ENCODE measurements at places on chromosomes 5 and 9.

DNA sequence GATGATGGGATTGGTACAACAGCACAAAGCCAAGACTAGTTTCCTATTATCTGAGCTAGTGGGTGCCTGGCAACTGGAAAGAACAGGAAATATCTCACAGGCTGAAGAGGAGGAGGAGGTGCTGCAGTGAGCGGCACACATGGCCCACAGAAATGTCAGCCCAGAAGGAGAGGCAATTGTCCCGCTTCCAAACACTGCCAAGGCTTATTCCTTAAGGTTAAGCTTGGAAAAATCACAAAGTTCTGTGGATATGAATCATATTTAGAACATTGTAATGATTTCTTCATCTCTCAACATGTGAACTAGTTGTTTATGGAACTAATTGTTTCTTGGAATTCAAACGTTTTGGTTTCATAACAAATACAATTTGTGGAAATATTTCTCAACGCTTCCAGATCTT is 1019.5 kb upstream of the SEMA6A start:
- H3K27ac ChIP-seq: no peak overlapping the region
- no peaks in the 10 kb centered on the region for H3K27me3 ChIP-seq
- H3K4me3 ChIP-seq: no peak overlapping the region
- H3K36me3 ChIP-seq: no peaks in the 10 kb centered on the region
- H3K4me1 ChIP-seq: no peaks in the 10 kb centered on the region

- no peaks in the 10 kb centered on the region for H3K27me3 ChIP-seq
- H3K4me3 ChIP-seq: no peak overlapping the region
- H3K4me1 ChIP-seq: no peaks in the 10 kb centered on the region
- H3K27ac ChIP-seq: no peak overlapping the region
Observed at GRCh38 chr5:35902046-35902672, 36.3 kb downstream of the CAPSL start.

- H3K36me3 ChIP-seq: peaks cover 3% of the 10 kb centered on the region
- H3K27ac ChIP-seq: no peak overlapping the region
- no peaks in the 10 kb centered on the region for H3K27me3 ChIP-seq
Observed at GRCh38 chr5:14675865-14676300, 11.4 kb downstream of the OTULIN start.

DNA sequence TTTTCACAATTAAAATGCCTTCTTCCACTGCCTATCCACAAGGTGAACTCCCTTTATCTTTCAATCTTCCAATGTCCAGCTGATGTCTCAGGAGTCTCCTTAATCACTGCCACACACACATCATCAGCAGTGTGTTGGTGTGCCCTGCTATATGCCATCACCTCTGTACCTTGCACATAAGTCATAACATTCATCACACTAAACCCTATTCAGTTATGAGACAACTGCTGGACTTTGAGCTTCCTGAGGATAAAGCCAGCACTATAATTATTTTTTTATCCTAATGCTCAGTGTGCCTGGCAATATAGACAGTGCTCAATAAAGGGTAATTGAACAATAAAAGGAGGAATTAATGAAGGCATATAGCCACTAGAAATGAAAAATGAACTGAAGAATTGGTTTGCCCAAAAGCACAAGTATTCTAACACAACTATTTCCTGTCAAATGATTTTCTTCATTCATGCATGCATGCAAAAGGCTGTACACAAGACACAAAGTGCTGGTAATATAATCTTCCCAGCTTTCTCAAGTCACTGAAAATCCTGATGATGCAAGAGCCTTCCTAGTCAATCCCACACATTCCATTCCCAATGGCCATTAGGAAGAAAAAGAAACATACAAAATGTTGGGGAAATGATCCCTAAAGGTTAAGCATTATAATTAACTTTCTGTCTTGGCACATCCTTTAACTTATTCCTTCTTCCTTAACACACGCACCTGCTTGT is 32.4 kb downstream of the LPAR1 start:
- H3K27ac ChIP-seq: no peak overlapping the region
- H3K27me3 ChIP-seq: no peaks in the 10 kb centered on the region
- no peak for DNase-seq
- no peaks in the 10 kb centered on the region for H3K36me3 ChIP-seq
- H3K4me1 ChIP-seq: no peaks in the 10 kb centered on the region
- H3K4me3 ChIP-seq: no peak overlapping the region

GRCh38 chr9:113523421-113524141 is 60.1 kb downstream of the RGS3 start:
- peaks cover 44% of the 10 kb centered on the region for H3K4me1 ChIP-seq
- H3K36me3 ChIP-seq: no peaks in the 10 kb centered on the region
- peak overlapping the region; percentile 62 for H3K27ac ChIP-seq
- H3K4me3 ChIP-seq: peak overlapping the region; percentile 19

- H3K4me3 ChIP-seq: no peak overlapping the region
- no peak overlapping the region for H3K27ac ChIP-seq
- no peak for DNase-seq
- H3K4me1 ChIP-seq: no peaks in the 10 kb centered on the region
Observed at GRCh38 chr9:9963841-9964240, 649.0 kb downstream of the PTPRD start.
